ENCODE measurements at places on chromosomes 7 and 10. TPM values are rescaled to one million over a fixed set of nuclear protein-coding genes. Genes with fewer than 3 reads are reported as not detected.

- H3K4me3 ChIP-seq, result no peak overlapping the region
- H3K27ac ChIP-seq, result no peak overlapping the region
- H3K27me3 ChIP-seq, result peaks cover 4% of the 10 kb centered on the region
- H3K36me3 ChIP-seq, result peaks cover 2% of the 10 kb centered on the region
These were observed 6.8 kb upstream of the MSMB start for GRCh38 chr10:46052791-46053375.

GRCh38 chr7:47944536-47945260 is 3.6 kb downstream of the PKD1L1 start:
- no peaks in the 10 kb centered on the region for H3K36me3 ChIP-seq
- peaks cover 8% of the 10 kb centered on the region for H3K4me1 ChIP-seq
- DNase-seq, result no peak

DNA sequence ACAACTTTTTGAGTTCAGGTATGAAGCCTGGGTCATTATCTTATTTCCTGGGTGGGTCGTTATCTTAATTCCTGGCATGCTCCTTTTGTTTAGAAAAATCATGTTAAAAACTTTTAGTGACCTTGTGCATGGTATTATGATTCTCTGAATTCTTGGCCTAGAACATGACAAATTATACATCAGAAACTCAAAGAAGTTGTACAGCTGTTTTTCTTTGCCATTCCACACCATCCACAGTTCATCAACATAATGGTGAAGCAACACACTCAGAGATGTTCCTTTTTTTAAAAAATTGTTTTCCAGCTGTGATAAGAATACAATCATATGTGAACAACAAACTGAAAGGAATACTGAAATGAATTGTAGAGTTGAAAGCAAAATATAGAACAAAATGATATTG is 149.2 kb upstream of the SEMA3D start:
- no peak for DNase-seq
- no peaks in the 10 kb centered on the region for H3K36me3 ChIP-seq
- no peaks in the 10 kb centered on the region for H3K27me3 ChIP-seq
- no peak overlapping the region for H3K4me3 ChIP-seq
- peaks cover 21% of the 10 kb centered on the region for H3K4me1 ChIP-seq

Gene C7orf33
- total RNA-seq, result not detected

Gene ZPBP
- not detected for total RNA-seq

GRCh38 chr10:34808801-34809745 is 6.0 kb downstream of the PARD3 start:
- DNase-seq, result no peak
- H3K4me1 ChIP-seq, result peaks cover 45% of the 10 kb centered on the region
- H3K27ac ChIP-seq, result peak overlapping the region; percentile 80
- H3K4me3 ChIP-seq, result peak overlapping the region; percentile 18
- H3K27me3 ChIP-seq, result no peaks in the 10 kb centered on the region

Gene GPR26
- not detected for total RNA-seq

Measured in mesothelial cell of epicardium (in vitro differentiated cells).